ENCODE measurements at places on chromosomes 4 and X. TPM values are rescaled to one million over a fixed set of nuclear protein-coding genes. Genes with fewer than 3 reads are reported as not detected.

FGF5 gene
- total RNA-seq, result 0.10 TPM

HELT gene
- total RNA-seq, result not detected

ADH7 gene
- not detected for total RNA-seq

IL2RG gene
- not detected for total RNA-seq

TMEM164 gene
- total RNA-seq, result 18.6 TPM

Measured in cardiac ventricle fibroblast (primary cell).